ENCODE measurements at places on chromosomes 1 and 21.
A peak's percentile ranks its signal among the peaks of the same experiment; 100 is the strongest.

GRCh38 chr1:90993245-90993644 is 28.6 kb downstream of the ZNF644 start:
- no peak for DNase-seq

GRCh38 chr1:17624611-17625233 is 85.2 kb downstream of the ARHGEF10L start:
- no peak for DNase-seq

GRCh38 chr21:17513214-17514123 is 626 bp downstream of the CXADR start:
- DNase-seq = peak; percentile 58

DNA sequence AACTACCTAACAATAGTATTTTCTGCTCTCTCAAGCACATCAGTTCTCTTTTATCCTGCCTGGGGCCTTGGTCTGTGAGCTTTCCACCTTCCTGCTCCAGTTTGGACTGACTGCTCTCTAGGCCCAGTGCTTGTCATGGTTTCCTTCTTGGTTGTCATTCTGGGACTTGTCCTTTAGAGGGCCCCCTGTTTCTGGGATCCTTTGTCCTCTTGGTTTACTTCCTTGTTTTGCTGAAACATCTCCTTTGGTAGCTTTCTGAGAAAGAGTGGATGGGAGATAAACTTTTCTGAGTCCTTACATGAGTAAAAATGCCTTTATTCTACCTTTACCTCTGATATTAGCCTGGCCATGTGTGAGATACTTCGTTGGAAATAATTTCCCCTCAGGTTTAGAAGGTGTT is 4.7 kb downstream of the SLC1A7 start:
- DNase-seq = no peak

GRCh38 chr1:65165269-65165993 is 17.4 kb downstream of the AK4 start:
- DNase-seq = no peak

DNA sequence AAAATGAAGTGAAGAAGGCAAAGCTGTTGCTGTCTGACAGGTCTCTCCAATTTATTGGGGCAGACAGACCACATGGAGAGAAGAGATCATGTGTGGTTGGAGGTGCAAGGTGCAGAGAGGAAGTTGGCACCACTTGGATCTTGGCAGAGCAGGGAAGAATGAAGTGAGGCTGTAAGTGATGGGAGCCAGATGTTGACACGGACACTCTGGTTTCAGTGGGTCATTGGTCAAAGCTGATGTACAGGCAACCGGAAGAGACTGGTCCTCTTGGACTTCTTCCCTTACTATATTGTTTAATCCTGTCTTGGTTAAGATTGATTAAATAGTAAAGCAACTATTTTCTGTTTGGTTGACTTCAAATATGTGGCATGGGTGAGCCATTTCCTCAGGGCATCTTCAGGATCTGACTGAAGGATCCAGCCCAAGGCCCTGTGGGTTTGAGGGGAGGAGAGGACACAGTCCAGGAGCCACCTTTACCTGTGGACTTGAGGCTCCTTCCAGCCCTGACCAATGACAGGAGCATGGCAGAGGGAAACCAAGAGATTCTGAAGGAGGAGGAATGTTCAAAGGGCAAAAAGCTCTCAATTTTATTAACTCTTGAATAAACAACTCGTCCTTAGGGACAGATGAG is 49.4 kb downstream of the NENF start:
- DNase-seq = no peak

- no peak for DNase-seq
Measured at GRCh38 chr1:8908388-8909151, 30.1 kb upstream of the ENO1 start.

DNA sequence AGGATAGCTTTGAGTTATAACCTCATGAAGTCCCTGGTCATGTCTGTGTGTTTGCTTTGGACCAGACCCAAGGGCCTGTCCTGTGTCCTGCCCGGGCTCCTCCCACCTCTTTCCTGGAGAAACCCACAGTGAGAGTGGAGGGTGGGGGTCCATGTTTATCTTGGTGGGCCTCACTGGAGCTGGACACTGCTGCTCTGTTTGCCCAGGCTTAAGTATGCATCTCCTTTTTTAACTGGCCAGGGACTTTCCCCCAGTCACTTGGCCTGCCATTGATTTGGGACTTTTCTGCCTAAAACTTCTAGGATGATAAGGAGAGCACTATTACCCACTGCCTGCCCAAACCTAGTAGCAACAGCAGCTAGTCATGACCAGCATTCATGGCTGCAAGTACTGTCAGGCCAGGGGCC is 49.8 kb downstream of the DDR2 start:
- no peak for DNase-seq

GRCh38 chr1:244897476-244898254 is 33.3 kb upstream of the HNRNPU start:
- DNase-seq = no peak

- DNase-seq = no peak
Measured at GRCh38 chr1:204885790-204886189, 15.1 kb downstream of the NFASC start.

DNA sequence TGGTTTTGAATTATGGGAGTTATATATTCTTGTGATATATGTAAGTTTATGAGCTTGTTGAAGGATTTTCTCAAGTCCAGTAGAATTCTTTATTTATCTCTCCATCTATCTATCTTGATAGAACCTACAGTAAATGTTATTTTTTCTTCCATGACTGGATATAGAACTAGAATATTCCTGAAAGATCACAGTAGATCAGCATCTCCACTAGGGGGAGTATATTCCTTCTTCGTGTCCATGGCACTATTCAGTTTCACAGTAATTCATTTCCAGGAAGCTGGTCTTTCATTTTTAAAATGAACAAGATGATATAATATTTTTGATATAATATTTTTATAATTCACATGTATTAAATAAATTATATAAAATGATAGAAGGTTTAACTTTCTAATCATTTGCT is 18.8 kb downstream of the TMPRSS15 start:
- peak; percentile 12 for DNase-seq

DNA sequence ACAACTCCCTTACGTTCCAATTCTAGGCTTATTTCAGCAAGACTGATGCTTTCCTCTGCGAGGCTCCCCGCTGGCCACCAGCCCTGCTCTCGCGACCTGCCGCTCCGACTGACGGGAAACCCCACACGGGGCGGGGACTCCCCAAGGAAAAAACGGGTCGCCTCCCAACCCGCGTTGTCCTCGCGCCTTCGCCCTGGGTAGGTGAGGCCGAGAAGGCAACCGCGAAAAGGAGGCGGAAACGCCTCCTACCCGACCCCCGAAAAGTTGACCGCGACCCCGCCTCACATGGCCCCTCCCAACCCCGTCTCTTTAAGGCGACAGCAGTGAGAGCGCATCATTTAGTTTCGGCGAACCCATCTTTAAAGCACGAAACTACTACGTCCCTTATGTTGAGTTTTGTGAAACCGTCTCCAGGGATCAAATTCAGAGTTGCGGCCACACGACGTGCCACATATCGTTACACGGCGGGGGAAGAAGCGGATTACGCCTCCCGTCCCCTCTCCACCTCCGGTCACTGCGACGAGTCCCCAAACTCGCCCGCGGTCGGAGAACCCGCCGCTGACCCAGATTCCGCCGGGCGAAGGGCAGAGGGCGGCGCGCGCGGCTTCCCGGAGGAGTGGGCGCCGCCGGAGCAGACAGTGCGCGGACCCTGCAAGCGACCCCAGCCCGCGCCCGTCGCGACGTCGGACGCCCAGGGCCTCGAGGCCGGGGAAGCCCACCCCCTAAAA is 1.2 kb downstream of the ANP32E start:
- peak; percentile 87 for DNase-seq

- no peak for DNase-seq
Measured at GRCh38 chr1:230102472-230102871, 35.4 kb downstream of the GALNT2 start.

- no peak for DNase-seq
Measured at GRCh38 chr1:240008298-240008697, 83.4 kb upstream of the FMN2 start.

DNA sequence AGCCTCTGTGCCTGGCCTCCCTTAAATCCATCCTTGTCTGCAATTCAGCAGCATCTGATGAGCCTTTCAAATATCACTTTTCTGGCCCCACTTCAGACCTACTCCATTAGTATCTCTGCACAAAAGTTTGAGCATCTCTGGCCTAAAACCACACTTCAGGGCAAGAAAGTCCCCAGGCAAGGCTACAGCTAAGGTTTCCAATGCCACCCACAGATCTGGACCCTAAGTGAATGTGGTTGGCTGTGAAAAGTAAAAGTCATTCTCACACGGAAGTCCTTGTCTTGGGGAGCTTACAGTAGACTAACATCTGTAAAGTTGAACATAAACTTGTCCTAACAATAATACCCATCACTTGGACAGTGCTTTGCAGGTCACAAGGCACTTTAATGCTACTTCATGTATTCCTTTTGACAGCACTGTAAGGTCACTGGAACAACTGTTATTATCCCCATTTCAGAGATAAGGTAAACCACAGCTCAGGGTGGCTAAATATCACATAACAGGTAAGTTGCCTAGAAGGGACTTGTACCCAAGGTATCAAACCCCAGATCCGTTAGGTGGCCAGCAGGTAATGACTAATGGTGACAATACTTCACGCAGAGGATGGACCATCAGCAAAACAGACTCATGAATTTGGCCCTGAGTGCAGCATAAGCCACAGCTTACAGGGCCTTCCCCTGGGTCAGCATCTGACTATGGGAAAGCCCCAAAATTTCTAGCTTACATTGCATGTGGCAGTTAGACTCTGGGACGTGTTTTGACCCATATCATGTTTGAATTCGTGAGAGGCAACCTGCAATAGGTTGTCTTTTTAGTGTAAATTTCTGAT is 356.0 kb downstream of the HHAT start:
- no peak for DNase-seq

GRCh38 chr1:202684716-202685115 is 25.5 kb downstream of the SYT2 start:
- DNase-seq = no peak

DNA sequence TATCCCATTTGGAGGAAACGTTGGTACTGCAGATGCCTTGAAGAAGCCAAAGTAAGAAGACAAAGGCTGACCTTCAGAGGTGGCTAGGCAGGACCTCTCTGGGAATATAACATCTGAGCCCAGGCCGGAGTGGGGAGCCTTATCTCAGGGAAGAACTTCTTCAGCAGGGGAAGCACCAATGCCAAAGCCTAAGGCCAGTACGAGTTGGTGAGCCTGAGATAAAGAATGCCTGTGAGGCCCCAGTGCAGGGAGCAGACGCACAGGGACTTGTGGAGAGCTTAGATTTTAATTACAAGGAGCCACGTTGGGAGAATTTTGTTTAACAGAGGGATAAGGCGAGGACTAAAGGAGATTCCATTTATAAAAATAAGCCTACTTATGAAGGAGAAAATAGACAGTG is 468.8 kb upstream of the RUNX1 start:
- DNase-seq = no peak

DNA sequence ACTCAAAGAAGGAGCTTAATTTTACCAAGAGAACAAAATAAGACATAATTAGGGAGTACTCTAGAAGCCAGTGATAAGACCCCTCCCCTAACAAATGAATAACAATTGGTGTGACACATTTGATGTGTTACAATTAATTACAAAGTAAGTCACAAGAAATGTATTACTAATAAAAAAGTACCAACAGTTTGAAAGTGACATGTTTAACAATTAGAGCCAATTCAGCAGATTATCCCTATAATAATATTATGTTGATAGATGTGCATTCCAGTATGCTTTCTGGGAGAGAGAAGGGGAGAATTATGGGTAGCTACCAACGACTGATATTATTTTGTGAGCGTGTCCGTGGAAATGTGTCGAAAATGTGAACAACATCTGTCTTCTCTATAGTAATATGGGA is 19.1 kb downstream of the CTSK start:
- DNase-seq = no peak

DNA sequence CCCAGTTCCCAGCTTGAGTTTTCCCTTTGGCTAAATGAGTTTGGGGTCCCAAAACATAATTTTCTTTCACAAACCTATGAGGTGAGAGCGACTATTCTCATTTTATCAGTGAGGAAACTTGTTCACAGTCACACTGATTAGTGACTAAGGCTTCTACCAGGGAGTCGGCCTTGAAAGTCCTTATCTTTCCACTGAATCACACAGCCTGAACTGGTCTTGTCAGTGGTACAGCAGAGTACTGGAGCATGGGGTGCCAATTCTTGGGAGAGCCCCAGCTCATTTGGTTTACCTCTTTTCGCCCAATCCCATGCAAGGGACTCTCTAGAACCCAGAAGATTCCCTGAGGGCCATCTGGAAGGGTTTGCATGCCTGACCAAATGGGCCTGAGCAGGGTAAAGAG is 16.9 kb downstream of the HSD3B2 start:
- no peak for DNase-seq

GRCh38 chr1:155555915-155556314 is 6.7 kb downstream of the ASH1L start:
- DNase-seq = no peak

DNA sequence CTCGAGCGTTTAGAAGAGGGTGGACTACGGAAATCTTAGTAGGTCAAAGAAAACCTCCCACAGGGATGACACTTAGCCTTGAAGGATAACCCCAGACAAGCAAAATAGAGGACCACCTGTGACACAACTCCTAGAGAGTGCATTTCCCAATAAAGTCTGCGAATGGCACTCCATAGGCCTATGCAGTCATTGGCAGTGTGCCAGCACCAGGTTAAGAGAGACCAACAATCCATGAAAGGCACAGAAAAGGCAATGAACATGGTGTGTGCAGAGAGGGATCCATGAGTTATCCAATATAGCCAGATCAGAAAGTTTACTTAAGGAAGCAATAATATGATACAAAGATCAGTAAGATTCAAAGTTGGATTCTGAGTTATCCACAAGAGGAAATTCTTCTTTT is 45.2 kb upstream of the FMO2 start:
- DNase-seq = no peak

DNA sequence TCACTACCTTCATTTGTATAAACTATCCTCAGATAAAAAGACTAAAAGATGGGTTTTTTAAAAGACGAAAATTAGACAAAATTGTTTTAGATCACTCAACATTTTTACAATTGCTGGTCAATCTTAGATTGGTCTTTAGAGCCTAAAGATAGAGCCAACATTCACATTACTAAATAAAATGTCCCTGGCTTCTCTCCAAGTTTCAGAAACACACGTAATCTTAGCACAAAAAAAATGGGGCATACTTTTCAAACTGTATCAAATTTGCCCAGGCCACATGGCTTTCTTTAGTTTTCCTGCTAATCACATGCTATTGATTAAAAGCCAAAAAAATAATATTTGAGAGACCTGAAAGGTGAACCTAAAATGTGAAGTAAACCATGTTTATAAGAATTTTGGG is 288.1 kb downstream of the DPYD start:
- DNase-seq = no peak

DNA sequence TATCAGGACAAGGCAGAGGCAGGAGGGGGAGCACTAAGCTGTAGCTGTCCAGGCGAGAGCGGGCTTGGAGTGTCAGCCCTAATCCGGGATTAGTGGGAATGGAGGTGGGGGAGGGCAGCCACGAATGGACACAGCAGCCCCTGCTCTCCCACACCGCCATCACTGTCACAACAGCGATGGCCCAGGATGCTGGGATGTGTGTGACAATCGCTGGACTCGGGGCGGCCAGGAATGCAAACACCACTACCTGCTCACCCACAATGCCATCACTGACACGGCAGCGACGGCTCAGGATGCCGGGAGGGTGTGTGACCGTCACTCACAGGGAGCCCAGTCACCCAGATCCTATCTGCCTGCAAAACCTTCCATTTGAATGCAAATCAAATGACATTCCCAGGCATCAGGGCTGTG is 2.9 kb downstream of the C2CD2 start:
- DNase-seq = no peak

GRCh38 chr1:21254335-21254951 is 35.8 kb downstream of the ECE1 start:
- no peak for DNase-seq

- no peak for DNase-seq
Measured at GRCh38 chr1:87508247-87508787, 179.6 kb downstream of the LMO4 start.

All from NCI-H526 treated with DMSO at 0.1 percent for 48 hours (cell line).